ENCODE measurements at places on chromosomes 16 and 17.

GRCh38 chr17:45296833-45297124 is 20.0 kb downstream of the MAP3K14 start:
- DNase-seq: no peak

DNA sequence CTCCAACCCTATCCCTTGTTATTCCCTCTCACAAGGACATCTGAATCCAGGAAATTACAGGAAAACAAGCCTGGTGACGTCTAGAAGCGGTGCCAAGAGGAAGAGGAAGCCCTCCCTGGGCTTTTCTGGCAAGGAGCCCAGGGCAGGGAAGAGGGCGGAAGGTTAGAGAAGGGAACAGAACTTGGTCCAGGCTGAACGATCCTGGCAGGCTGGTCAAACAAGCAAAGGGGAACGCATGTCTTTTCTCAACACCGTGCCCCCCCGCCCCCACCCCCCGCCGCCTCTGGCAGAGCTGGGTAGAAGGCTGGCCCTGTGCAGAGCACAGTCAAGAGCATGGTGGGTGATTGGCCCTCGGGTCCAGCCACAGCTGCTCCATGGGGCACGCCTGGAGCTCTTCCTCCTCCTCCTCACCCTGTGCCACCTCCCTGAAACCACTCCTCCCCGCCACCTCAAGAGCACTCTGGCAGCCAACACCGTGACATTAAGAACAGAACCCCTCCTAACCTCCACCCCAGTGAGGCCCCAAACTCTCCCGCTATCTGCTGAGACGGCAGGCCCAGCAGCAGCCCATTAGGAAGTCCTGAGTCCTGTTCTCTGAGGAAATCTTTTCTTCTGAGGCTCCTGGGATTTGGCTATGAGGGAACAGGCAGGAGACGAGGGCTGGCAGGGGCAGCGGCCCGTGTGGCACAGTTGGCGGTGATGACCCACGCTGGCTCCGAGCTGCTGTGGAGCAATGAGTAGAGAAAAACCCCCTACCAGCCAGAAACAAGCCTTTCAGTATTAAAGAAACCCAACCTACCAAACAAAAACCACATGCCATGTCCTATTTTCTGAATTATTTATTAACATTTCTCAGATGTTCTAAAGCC is 7.3 kb downstream of the C16orf86 start:
- DNase-seq: peak; percentile 81

DNA sequence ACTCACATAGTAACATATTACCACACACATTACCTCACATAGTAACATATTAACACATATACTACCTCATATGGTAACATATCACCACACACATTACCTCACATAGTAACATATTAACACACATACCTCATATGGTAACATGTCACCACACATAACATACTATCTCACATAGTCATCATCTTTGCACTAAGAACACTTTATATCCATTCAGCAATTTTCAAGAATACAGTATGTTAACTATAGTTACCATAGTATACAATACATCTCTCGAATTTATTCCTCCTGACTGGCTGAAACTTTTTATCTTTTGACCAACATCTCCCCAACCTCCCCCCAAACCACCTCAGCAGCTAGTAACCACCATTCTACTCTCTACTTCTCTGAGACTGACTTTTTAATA is 7.6 kb downstream of the NUDT7 start:
- DNase-seq: no peak

- no peak for DNase-seq
These were observed 2.9 kb downstream of the ABCA3 start for GRCh38 chr16:2337431-2338296.

DNA sequence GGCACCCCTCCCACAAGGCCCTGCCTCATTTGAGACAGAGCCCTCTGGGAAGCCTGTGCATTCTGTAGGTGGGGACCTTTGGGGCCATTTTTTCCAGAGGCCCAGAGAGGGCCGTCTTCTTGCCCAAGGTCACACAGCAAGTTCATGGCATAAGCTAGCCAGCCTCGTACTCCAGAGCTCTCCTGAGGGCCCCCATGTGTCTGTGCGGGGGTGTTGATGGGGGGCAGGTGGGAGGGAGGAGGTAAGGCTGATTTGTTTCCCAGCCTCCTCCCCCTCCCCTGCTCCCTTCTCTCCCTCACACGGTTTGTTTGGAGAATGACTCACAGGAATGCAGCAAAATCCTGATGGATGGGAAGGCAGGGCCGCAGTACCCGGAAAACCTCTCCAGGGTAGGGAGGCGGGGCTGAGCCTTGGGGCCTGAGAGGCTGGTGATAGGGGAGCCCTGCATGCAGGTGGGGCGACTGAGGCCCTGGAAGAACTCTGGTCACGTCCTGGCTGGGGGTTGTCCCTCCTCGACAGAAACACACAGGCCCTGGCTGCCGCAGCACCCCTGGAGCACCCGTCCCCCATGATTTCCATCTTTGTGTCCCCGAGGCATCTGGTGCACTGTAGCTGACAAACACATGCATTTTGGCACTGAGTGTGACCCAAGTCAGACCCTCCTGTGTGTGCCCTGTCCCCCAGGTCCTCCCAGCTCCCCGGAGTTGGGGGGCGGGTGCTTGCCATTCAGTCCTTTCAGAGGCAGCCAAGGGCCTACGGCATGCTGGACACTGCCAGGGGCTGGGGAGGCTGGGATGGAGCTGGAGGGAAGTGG is 29.7 kb downstream of the RAI1 start:
- peak; percentile 64 for DNase-seq

DNA sequence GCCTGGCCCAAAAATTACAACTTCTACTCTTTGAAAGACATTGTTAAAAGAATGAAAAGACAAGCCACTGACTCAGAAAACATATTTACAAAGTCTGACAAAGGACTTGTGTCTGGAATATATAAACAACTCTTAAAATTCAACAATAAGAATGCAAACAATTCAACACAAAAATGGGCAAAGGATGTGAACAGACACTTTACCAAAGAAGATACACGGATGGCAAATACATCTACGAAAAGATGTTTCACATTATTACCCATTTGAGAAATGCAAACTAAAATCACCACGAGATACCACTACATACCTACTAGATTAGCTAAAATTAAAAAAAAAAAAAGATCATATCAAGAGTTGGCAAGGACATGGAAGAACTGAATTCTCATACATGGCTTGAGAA is 80.8 kb upstream of the METRNL start:
- DNase-seq: no peak

- DNase-seq: no peak
These were observed 29.7 kb upstream of the FASN start for GRCh38 chr17:82127704-82128103.

DNA sequence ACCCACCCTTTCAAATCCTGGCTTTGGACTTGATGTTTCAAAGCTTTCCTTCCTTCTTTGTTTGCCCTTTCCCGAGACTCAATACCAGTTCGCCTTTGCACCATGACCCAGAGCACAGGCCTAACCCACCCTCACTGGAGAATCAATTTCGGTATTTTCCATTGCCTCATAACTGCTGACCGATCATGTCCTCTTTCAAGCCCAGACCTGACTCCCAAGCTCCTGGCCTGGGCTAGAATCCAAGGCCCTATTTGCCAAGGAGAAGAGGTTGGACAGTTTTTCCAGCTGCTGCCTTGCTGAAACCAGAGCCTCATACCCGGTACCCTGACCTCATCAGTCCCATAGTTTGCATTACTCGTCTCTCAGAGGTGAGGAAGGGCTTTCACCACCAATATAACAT is 35.3 kb upstream of the HELZ start:
- DNase-seq: peak; percentile 28

- DNase-seq: no peak
These were observed 161.5 kb downstream of the C16orf78 start for GRCh38 chr16:49534901-49535610.

DNA sequence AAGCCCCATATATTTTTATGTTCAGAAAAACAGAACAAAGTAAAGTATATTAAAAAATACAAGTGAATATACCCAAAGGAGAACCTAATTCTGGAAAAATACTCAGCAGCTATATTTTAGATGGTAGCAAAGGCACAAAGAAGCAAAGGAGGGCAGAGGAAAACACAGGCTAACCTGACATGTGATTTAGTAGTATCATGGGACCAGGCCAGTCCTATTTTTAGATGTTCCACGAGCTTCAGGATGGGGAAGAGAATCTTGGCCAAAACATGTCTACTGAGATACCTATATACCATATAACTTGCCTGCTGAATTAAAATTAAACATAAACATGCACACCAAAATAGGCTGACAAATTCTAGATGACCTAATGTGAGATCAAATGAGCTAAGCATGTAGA is 32.9 kb downstream of the SMYD4 start:
- DNase-seq: no peak

- DNase-seq: no peak
These were observed 237.7 kb downstream of the SEC14L1 start for GRCh38 chr17:77378318-77379064.

DNA sequence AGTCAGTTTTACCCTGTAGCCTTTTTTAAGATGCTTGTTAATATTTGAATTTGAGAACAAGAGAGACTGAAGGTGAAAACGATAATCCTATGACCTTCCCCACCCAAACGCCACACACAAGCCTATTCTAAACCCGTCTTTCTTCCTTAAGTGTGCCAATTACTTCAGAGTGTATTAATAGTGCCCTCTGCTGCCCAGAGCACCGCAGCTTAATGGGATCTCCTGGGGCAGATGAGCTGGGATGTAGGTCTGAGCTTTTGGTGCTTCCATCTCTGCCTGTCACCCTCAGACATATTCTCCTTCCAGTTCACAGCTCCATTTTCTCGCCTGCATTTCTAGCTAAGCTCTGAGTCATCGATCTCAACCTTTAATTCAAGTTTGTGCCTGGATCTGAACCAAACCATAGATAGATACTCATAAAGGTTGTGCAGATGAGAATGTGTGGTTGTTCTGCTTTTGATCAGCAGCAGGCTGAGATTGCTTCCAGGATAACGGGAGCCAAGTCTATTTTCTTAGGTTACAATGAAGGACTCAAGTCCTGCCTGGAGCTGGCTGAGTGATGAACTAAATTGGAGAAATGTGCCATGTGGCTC is 46.4 kb upstream of the CDH13 start:
- DNase-seq: no peak

DNA sequence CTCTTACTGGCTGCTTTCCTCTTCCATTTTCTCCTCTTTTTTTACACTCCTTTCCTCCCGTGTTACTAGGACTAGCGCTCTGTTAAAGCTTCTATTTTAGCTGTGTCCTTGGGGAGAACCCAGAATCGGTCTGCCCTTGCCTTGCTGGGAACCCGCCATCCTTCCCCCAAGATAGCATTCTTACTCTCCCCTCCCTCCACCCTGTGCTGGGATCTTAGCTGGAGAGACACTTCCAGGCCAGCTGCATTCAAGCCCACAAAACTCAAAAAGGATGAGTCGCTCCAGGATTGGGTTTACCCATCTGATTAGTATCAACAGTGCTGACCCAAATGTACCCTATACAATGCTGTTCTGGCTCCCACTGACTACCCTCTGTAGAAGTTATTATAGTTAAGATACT is 200.5 kb upstream of the ASIC2 start:
- no peak for DNase-seq

GRCh38 chr17:30545024-30545423 is 67.8 kb downstream of the GOSR1 start:
- DNase-seq: no peak

DNA sequence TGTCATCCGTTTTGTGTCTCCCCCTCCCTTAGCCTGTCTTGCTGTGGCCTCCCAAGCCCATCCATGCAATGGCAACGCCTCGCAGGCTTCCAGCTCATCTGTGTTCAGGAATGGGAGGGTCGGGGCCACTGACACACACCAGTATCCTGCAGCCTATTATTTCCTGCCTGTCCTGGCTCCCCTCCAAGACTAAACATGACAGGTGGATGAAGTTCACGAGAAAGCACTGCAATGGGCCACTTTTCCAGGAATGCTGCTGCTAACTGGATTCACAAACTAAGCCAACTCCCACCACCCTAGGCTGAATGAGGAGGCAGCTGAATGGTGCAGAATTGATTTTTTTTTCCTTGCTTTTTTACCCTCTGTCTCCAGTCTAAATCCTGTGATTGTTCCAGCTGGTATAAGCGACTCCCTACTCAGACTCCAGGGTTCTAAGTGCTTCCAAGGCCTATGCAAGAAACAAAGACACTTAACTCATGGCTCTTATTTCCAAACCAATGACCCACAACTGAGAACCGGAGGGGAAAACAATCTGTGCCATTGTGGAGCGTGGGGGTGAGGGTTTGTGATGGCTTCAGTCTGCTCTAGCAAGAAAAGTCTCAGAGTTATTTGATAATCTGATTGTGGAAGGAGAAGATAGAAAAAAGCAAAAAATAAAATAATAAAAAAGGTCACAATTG is 23.3 kb downstream of the TMEM100 start:
- DNase-seq: peak; percentile 34

- peak; percentile 57 for DNase-seq
These were observed 685 bp downstream of the FASN start for GRCh38 chr17:82097184-82097918.

DNA sequence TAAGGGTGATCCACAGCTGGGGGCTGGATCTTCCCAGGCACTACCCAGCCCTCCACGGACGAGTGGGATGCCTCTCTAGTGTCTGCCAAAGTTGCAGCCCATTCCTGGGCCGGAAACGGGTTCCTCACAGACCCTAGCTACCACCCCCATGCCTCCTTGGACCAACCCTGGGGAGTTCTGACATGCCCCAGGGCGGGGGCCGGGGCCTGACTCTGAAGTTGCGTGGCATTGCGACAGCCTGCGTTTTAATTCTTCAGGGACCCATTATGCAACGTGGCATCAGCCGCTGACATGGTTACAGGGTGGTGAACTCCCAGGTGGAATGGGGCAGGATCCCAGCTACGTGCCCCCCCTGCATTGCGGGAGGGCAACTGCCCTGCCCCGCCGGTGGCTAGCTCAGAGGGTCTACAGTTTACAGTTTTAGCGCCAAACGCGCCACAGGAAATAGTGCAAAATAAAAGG is 2.7 kb downstream of the CBX4 start:
- no peak for DNase-seq

DNA sequence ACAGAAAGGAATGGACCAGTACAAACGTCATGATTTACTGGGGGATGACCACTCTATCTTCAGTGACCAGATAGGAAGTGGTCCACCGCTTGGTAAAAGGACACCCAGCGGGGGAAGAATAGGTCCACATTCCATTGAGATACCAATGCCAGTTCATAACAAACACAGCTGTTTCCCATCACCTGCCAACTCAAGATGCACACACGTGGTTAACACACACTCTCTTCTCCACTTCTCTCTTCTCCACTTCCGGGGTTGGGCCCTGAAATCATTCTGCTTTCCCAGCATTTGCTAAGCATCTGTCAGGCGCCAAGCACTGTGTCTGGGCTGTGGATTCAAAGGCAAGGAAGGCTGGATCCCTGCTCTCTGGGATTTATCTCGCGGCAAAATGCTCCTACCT is 175.5 kb downstream of the SLC39A11 start:
- DNase-seq: no peak

Data from left cardiac atrium (tissue), 4 donors.